Tibial nerve (tissue), 4 donors: ENCODE measurements at places on chromosomes 2 and 18.

DNA sequence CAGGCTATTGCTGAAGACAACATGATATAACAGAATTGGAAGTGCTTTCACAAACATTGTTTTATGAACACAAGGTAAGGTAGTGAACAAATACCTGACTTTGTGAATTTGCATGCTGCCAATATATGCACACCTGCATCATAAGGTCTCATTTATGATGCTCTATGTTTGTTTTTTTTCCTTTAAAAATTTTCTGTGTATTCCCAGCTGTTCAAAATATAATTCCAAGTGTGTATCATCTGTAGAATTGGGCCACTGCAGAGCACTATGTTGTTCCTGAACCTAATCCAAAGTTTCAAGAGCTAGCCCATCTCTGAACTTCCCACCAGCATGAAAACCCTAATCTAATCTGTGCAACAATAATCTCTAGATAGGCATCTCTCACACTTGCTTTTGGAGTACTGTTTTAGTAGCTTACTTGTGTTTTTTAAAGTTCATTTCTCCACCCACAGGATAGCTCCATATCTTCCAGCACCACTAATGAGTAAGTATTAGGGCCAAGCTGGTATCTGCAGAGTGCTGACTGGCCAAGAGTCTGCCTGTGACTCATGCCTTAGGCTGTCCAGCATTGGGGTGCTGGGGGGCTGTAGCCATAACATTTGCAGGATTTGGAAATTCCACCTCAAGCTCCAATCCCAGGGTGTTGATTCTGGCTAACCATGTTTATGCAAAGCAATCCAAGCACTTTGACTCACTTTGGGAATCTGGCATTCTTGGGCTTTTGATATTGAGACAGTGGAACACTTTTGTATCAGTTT is 208.2 kb upstream of the REV1 start:
- no peak for DNase-seq

GRCh38 chr2:119367472-119368099 is 809 bp downstream of the DBI start:
- no peak for DNase-seq

GRCh38 chr2:224611938-224612337 is 26.8 kb upstream of the CUL3 start:
- DNase-seq, result no peak

- DNase-seq, result no peak
Observed at GRCh38 chr2:181165199-181165868, 184.9 kb downstream of the UBE2E3 start.

- DNase-seq, result no peak
Observed at GRCh38 chr18:70288851-70289328, at the start of gene SOCS6. TSS of gene SOCS6 (plus strand) at chr18:70289045. CDS start at chr18:70324669, 35,624 bp downstream.

DNA sequence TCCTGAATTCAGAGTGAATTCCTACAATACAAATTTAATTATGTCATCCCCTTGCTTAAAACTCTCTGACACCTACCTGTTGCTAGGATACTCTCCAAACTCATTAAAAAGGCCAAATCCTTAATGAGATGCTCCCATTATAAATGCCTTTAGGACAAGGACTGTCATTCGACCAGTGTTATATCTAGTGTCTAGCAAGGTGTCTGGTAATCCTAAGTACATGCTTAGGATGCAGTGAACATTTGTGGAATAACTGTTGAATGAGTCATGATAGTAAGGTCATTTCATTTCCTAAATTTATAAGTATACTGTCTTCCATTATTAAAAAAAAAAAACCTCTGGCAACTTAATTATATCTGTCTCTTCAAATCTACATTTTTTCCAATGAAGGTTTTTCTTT is 588.9 kb upstream of the NRXN1 start:
- DNase-seq, result no peak

GRCh38 chr2:16725549-16725948 is 59.9 kb upstream of the CYRIA start:
- DNase-seq, result no peak

GRCh38 chr2:196809260-196809659 is at the start of gene C2orf66:
TSS of gene C2orf66 (minus strand) at chr2:196809355. CDS start at chr2:196809336, 19 bp downstream.
- no peak for DNase-seq

GRCh38 chr18:37946324-37946723 is 380.7 kb upstream of the CELF4 start:
- DNase-seq, result no peak

DNA sequence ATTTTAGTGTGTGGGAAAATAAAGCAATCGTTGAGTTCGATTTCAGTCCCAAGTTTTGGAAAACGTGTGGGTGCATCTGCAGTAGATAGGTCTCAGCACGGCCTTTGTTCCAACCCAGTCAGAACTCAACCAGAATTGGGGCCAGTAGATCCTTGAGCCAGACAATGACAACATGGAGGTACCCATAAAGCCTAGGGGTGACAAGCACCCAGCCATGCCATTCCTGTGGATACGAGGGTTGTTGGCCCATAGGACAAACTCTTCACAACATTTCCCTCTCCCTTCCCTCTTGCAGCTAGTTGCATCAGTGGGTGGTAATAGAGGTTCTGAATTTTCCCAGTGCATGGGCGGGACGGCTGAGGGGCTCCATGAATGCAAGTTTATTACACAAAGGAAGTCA is 60.1 kb downstream of the ST3GAL5 start:
- no peak for DNase-seq

GRCh38 chr2:155690785-155691184 is 641.7 kb downstream of the NR4A2 start:
- no peak for DNase-seq

DNA sequence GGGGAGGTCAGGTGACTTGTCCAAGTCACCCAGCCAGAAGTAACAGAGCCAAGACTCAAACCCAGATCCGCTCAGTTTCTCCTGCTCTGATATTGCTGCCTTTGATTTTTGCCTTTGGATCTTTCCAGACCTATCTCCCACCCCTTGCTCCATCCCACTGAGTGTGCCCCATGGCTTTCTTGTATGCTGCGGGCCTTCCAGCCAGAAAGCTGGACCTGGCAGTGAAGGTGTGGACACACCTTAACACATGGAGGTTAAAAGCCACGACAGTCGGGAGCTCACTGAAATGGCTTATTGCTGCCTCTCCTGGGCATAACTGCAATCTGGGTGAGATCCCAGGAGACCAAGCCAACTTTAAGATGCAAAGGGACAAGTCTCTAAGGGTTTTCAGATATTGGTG is 86.7 kb downstream of the LONRF2 start:
- no peak for DNase-seq

- no peak for DNase-seq
Observed at GRCh38 chr2:156480376-156480775, 44.2 kb downstream of the GPD2 start.

- DNase-seq, result peak; percentile 57
Observed at GRCh38 chr2:187554011-187554703, at the start of gene TFPI. TSS of gene TFPI (minus strand) at chr2:187554435. CDS start at chr2:187503768, 50,667 bp downstream.

DNA sequence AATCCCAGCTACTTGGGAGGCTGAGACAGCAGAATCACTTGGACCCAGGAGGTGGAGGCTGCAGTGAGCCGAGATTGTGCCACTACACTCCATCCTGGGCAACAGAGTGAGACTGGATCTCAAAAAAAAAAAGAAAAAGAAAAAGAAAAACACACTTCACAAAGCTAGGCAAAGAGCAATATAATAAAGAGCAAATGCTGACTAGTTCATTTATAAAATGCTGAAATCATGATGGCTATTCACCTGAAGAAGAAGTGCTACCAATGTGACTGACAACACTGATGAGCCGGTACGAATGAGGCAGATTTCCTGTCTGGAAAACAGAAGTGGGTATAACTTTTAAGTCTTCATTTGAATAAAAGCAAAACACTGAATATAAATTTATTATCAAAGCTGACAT is 37.9 kb downstream of the VIL1 start:
- no peak for DNase-seq

DNA sequence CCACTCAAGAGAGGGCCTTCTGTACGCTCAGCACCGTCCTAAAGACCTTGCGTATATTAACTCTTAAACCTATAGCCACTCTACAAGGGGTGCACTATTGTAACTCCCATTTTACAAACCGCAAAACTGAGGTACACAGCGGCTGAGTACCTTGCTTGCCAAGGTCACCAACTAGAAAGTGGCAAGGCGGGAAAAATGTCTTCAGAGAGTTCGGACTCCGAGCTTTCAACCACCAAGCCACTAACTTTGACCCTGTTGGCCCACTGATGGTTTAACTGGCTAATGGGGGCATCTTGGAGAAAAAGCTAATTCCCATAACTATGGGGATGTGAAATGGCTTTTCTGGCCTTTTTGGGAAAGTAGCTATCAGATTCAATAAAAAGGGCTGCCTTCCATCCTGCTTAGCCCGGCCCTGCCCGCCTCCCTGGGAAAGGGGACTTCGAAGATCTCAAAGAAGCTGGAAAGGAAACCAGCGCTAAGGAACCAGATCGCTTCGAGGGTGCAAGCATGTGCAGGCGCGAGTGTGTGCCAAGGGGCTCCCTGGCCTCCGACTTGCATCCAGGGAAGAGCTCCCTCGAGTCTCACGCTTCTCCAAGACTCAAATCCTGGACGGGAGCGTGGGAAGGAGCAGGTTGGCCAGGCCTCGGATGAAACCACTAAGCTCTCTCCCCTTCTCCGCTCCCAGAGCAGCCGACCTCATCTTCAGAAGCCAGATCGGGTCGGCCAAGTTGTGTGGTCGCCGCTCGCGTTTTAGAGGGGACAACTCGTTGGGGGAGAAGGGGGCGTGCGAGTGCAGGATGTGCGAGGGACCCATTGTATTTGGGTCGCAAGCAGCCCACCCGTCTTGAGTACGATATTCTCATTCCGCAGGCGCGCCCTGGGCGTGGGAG is 2.2 kb upstream of the SP5 start:
- no peak for DNase-seq

GRCh38 chr2:166410828-166411472 is 35.2 kb upstream of the SCN9A start:
- no peak for DNase-seq

DNA sequence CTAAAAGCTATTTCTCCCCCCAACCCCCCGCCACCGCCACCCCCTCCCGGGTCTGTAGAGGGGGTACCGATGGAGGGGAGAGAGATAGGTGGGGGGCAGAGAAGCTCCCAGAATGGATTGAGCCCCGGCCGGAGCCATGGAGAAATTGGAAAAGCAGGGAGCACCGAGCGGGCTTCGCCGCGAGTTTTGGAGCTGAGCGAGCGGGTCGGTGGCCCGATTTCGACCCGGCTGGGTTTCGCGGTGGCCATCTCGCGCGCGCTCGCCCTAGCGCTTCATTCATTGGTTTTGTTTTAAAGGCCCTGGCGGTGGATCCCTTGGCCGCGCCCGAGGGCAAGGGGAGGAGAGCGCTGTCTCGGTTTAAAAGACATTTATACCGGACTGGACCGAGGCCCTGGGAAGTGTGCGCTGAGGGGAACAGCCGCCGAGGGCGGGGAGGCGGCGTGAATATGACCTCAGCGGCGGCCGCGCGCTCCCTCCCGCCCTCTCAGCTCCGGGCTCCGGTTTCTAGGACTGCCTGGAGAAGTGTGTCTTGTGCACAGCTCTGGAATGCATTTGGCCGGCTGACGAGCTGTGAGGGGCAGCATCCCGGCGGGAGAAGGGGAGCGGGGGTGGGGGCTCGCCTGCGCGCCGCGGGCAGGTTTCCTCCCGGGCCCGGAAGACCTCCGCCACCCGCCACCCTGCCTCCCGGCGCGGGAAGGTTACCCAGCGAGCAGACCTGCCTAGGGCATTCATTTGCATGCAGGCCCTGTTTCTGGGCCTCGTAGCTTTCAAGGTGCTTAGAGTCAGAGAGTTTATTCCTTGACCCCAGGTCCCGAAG is 1.7 kb upstream of the SMAD7 start:
- DNase-seq, result peak; percentile 65

- no peak for DNase-seq
Observed at GRCh38 chr2:6877402-6878304, at the start of gene RSAD2. TSS of gene RSAD2 (plus strand) at chr2:6877777. CDS start at chr2:6877801, 24 bp downstream.

DNA sequence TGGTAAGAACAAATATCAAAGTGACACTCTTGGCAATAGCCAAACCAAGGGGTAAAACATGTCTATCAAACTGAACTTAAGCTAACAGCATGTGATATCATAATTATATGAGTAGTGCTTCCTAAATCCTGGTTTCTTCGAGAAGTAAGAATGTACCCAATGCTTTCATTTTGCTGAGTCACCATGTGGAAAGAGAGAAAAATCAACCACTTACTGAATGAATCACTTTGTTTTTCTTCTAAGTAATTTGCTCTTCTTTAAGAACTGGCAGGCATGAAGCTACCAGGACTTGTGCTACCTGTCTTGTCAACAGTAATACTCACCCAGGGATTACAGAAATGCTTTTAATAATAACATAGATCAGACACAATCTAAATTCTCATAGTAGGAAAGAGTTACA is 19.0 kb upstream of the DUSP19 start:
- no peak for DNase-seq

- no peak for DNase-seq
Observed at GRCh38 chr18:38369772-38370690, 804.4 kb upstream of the CELF4 start.

GRCh38 chr18:68648191-68648590 is 66.7 kb downstream of the TMX3 start:
- DNase-seq, result no peak

DNA sequence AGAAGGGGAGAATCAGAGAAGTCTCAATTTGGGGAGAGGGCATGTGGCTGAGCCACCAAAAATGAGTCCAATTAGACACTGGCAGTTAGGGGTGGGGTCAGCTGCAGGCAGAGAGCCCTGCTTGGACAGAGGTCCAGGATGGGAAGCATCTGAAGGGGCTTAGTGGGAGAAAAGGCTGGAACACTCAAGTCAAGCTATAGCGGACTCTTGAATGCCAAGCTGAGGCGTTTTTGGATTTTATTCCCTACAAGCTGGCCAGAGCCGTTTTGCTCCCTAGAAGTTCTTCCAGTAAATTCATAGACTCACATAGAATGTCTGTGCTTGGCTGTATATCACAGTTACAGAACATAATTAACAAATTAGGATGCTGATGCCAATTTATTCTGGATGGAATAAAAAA is 172.8 kb downstream of the ACOXL start:
- no peak for DNase-seq

- no peak for DNase-seq
Observed at GRCh38 chr2:17713291-17713690, 40.3 kb downstream of the SMC6 start.

DNA sequence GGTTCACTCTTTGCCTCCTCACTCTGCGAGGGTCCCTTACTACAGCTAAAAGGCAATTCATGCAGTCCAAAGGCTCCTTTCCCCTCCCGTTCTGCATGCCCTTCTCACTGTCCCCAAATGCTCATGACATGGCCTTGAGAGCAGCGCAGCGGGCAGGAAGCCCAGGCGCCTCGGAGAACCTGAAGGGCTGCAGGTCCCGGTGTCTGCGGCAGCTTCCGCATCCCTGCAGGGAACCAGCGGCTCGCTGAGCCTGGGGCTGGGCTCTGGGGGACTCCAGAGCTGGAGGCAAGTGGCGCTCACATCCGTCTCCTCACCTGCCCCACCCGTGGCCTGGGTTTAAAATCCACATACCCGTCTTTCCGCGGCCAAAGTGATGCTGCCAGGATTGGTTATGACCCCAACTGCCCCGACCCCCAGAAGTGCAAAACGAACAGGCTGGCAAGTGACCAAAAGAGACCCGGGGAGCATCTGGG is 462 bp upstream of the CIDEA start:
- DNase-seq, result no peak

DNA sequence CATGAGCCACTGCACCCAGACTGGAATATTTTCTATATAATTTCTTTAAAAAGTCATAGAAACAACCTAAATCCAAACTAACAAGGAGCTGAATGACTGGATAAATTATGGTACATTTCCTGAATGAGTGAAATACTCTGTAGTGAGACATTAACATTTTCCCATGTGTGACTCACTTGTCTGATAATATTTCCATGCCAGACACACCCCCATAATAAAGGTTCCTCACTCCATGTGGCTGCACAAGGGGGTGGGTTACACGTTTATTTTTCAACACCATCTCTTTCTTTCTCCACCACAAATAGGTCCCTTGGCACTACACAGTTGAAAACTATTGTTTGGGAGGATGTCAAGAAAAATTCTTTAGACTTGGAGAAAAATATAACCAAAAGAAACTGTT is 266.3 kb upstream of the LYPD1 start:
- no peak for DNase-seq

- DNase-seq, result no peak
Observed at GRCh38 chr18:39480494-39481195, 1915.0 kb upstream of the CELF4 start.
